ENCODE measurements at places on chromosomes 6 and 20. TPM values are rescaled to one million over a fixed set of nuclear protein-coding genes. Genes with fewer than 3 reads are reported as not detected.

Gene MATN4
- 0.11 TPM for total RNA-seq

Gene CRISP3
- not detected for total RNA-seq

Gene LHFPL5
- total RNA-seq = not detected

Gene PRPH2
- not detected for total RNA-seq

Gene DEFB129
- total RNA-seq = not detected

Gene C6orf118
- total RNA-seq = not detected

DNA sequence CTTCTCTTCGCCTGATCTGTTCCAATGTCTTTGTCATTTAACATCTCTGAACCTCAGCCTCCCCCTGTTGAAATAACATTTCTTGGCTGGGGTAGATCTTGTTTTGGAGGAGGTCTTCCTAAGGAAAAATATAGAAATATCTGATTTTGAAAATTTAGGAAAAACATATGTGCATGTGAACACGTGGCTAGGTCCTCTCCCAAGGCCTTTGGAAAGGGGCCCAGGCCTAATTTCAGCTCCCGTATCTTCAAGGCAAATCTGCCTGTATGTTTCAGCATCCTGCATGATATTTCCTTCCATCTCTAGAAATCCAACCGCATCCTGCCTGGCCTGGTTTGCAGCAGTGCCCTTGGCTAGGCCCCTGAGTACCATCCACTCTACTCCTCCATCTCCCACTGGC is 261.2 kb downstream of the PHACTR1 start:
- no peak for DNase-seq

GRCh38 chr20:17660667-17661066 is 21.4 kb downstream of the RRBP1 start:
- DNase-seq = no peak

DNA sequence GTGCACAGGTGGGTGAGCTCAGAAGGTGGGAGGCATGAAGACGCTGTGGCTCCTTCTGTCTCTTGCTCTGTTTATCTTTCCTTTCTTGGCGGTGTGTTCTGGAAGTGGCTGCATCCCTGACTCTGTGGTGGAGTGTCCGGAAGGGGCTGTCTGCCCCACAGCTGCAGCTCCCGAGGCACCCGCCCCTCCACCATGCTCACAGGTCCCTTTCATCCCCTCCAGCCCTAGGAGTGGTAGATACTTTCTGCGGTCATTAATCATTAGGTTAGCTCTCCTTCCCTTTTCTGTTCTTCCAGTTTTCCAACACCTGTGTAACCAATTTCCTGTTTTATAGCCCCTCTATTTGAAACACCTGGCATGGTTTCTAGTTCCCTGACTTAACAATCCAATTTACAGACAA is 65.6 kb downstream of the GJA10 start:
- DNase-seq = no peak

DNA sequence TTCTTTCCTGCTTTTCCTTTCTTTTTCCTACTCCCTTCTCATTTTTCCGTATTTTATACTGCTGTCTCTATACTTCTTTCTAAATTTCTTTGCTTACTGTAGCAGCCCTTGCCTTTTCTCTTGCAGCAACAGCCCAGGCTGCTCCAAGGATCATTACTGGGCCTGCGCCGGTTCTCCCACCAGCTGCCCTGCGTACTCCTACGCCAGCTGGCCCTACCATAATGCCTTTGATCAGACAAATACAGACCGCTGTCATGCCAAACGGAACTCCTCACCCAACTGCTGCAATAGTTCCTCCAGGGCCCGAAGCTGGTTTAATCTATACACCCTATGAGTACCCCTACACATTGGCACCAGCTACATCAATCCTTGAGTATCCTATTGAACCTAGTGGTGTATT is 148.8 kb downstream of the QKI start:
- DNase-seq = no peak

DNA sequence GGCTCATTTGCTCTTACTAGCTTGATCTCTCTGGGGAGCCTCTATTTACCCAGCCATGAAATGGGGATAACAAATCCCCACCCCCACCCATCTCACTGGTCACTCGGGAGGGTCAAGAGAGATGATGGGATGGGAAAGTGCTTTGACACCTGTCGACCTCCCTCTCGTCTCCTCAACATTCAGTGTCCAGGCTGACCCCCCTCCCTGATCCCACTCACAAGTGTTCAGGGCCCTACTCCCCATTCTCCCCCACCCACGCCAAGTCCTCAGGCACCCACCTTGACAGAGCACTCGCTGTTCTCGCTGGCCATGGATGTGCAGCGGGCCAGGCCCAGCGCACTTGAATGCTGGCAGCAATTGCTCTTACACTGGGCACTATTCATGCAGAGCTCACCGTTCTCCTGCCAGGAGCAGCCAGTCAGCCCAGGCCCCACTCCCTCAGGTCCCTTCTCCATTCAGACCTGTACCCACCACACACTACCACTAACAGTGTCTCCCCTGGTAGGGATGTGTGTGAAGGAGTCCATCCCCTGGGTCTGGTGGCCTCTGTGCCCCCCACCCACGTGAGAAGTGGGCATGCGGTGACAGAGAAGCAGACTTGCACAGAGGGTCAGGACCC is 1.6 kb downstream of the CLPS start:
- DNase-seq = no peak

GRCh38 chr6:65988006-65988405 is 281.0 kb upstream of the EYS start:
- DNase-seq = no peak

DNA sequence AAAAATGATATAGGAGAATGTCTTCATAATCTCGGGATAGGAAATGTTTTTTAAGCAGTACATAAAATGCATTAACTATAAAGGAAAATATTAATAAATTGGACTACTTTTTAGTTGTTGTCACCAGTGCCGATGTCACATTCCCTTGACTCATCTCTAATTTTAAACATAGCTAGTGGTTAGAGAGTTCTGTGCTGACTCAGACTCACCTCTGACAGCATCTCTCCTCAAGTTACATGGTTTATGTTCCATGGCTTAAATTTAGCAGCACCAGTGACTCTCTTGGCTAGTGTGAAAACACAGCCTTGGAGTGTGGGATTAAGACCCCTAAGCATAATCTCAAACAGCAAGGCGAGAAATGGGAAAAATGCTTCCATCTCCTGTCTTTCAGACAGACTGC is 311.8 kb upstream of the MMS22L start:
- no peak for DNase-seq

- DNase-seq = no peak
These were observed 17.8 kb downstream of the STX16 start for GRCh38 chr20:58668901-58669286.

- DNase-seq = no peak
These were observed 154.5 kb upstream of the SCGN start for GRCh38 chr6:25497383-25498040.

GRCh38 chr6:96537726-96538125 is 16.1 kb downstream of the UFL1 start:
- DNase-seq = no peak

DNA sequence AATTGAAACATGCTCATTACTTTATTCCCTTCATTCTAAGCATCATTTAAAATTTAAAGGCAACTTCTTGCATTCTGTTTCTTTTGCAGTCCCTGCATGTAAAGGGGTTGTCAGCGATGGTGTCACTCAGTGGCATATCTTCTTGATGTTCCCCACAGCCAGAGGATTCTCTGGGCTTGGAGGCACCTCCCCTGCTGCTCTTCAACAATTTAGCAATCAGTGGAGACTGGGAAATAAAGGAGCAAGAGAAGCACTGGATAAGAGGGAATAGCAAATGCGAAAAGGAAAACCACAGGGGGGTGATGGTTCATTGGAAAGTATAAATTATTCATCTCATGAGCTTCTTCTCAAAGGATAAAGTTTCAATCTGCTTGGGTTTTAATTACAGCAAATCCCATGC is 30.7 kb upstream of the MC3R start:
- DNase-seq = no peak

GRCh38 chr6:92684386-92684785 is 735.0 kb downstream of the EPHA7 start:
- no peak for DNase-seq

DNA sequence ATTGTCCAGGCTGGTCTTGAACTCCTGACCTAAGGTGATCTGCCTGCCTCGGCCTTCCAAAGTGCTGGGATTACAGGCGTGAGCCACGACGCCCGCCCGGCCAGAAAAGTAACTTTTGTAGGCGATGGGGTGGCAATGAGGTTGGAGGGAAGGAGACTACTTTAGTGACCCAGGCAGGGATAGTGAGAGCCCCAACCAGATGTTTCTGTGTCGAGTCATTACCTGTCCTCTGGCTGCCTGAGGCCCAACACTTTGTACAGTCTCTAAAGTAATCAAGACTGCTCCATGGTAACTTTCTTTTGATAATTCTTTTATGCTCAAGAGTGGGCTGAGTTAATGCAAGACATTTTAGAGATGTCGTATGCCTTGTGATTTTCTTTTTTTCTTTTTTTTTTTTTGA is 6.8 kb downstream of the SASH1 start:
- DNase-seq = no peak

GRCh38 chr6:80439721-80440470 is 333.4 kb downstream of the BCKDHB start:
- DNase-seq = no peak

DNA sequence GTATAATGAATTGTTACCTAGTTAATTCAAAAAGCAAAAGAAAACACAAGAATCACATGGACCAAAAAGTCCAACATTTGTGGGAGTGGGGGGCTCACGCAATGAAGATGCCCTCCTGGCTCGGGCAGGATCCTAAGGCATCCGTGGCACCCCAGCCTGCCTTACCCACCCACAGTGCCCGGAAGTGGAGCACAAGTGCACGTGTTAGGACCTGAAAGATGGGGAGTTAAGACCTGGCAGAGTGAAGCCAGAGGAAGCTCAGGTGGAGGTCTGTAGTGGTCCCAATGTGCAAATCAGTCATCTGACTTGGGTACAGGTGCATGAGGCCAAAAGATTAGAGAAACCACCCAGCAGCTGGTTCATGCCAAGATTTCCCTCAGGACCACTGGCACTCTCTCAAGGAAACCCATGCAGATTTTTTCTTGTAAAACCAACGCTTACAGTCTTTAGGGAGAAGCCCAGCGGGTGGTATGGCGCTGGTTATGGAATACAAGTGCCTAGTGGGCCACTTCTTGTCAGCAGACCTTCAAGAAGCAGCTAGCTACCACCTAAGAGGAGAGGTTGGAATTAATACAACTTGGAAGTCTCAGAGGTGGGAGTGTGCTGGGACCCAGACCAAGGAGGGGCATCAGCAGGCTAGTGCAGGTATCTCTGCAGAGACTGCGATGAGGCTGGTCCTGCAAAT is 42.1 kb downstream of the BFSP1 start:
- DNase-seq = no peak

DNA sequence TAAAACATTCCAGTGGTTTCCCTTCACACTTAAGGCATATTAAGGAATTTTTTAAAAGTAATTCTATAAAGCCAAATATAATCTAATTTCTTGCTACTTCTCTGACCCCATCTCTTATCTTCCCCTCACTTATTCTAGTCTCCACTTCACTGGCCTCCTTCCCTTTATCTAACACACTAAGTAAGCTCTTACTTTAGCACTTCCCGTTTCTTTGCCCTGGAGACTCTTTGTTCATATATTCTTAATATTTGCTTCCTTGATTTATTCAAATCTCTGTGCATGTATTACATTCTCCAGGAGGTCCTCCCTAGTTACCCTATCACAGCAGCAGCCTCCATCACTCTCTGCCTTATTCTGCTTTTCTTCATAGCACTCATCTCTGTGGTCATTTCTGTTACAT is 20.3 kb downstream of the GTPBP2 start:
- no peak for DNase-seq

GRCh38 chr6:16354692-16355091 is 116.3 kb downstream of the GMPR start:
- DNase-seq = no peak

DNA sequence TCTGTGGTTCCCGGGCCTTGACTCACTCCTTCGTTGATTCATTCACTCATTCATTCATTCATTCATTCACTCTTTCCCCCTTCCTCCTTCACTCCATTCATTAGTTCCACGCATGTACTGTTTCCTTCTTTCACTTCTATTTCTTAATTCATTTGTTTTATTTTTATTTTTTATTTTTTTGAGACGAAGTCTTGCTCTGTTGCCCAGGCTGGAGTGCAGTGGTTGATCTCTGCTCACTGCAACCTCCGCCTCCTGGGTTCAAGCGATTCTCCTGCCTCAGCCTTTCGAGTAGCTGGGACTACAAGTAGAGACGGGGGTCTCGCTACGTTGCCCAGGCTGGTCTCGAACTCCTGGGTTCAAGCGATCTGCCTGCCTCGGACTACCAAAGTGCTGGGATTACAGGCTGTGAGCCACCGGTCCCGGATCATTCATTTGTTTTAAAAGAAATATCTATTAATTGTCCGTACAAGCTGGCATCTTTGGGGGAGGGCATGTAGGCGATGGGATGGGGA is 427 bp upstream of the NFKBIE start:
- DNase-seq = no peak

GRCh38 chr6:71513036-71513435 is 224.4 kb downstream of the OGFRL1 start:
- DNase-seq = no peak

DNA sequence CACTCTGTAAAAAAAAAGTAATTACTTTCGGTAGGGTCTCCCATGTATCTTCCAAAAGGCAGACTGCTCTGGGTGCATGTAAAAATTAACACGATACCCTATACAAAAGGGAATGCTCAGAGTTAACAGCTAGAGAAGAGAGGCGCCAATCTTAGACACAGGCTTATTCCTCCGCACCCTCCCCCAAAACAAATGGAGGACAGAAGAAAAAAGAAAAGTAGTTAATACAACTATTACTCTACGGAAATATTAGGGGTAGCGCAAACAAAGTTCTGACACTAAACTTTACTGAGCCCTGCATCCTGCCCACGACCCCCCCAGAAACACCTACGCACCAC is 331 bp upstream of the UFL1 start:
- DNase-seq = no peak
